A549 treated with ZK216348 at 1 μM for 4 hours (cell line): ENCODE measurements at places on chromosomes 11 and 22. TPM values are rescaled to one million over a fixed set of nuclear protein-coding genes. Genes with fewer than 3 reads are reported as not detected.

The SORL1 gene
- total RNA-seq = 1.3 to 2.0 TPM (median 1.6 TPM) in 5 replicates

The SLC22A25 gene
- not detected in 5 replicates for total RNA-seq

The MMP7 gene
- total RNA-seq = 19.3 to 36.5 TPM (median 22.8 TPM) in 5 replicates

The OR8D1 gene
- total RNA-seq = not detected in 5 replicates

The ARHGAP20 gene
- 0.02 TPM in 1 of 5 replicates, not detected in the others for total RNA-seq

The ZNF70 gene
- total RNA-seq = 0.93 to 1.2 TPM (median 1.1 TPM) in 5 replicates

The HDHD5 gene
- 22.9 to 46.2 TPM (median 42.8 TPM) in 5 replicates for total RNA-seq

The SULT4A1 gene
- total RNA-seq = not detected in 5 replicates
